ENCODE measurements at places on chromosomes 1 and 21. TPM values are rescaled to one million over a fixed set of nuclear protein-coding genes. Genes with fewer than 3 reads are reported as not detected.

KLF17 gene
- polyA plus RNA-seq = not detected

CR2 gene
- polyA plus RNA-seq = 1.2 TPM

PROX1 gene
- 8.4 TPM for polyA plus RNA-seq

HAO2 gene
- 57.8 TPM for polyA plus RNA-seq

F13B gene
- not detected for polyA plus RNA-seq

- no peak for DNase-seq
Measured at GRCh38 chr1:41762251-41762650, 156.5 kb downstream of the HIVEP3 start.

DNA sequence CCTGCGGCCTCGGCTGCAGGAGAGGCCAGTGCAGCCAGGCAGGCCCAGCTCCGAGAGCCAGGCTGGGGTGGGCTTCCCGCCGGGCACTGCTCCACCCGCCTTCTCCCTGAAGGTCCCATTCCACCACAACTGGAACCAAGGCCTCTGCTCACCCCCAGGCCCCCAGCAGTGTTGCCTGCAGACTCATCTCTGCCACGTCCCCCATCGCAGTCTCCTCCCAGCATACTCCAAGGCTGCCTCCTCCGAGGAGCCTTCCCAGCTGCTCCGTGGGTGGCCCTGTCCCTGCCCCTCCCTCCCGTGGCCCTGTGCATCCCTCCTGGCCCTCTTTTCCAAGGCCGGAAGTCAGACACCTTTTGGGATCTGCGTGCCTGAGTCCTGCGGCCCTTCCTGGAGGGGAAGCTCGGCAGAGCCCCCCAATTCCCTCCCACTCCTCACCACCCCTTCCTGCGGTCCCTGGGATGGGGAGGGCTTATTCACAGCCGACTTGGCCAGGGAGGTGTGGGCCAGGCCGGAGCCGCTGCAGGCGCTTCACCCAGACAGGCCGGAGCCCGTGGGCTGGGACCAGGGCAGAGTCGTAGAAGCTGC lies 47.6 kb downstream of the SLX9 start:
- DNase-seq = no peak

DNA sequence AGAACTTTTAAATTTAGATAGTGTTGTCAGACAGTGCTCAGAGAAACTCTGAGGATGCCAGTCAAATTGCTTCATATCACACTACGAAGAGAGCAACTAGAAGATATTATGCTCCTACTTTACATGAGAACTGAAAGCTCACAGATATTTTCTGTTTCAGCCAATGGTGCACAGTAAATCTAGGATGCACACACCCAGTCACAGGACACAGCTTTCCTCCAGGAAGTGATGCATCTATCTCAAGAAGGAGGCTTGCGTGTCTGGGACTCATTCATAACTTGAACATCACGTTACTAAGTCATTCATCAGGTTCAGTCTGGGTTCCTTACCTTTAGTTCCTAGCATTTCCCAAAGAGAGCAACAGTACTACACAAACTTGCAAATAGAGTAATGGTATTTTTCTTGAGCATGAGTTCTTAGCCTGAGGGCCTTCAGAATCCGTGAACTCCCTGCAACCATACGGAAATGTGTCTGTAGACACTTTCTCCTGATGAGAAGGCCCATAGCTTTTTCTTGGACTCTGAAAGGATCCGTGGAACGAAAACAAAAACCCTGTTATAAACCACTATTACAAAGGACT lies 12.2 kb downstream of the ZNF697 start:
- DNase-seq = no peak

GRCh38 chr1:114235281-114235680 lies 81.6 kb upstream of the SYT6 start:
- no peak for DNase-seq

DNA sequence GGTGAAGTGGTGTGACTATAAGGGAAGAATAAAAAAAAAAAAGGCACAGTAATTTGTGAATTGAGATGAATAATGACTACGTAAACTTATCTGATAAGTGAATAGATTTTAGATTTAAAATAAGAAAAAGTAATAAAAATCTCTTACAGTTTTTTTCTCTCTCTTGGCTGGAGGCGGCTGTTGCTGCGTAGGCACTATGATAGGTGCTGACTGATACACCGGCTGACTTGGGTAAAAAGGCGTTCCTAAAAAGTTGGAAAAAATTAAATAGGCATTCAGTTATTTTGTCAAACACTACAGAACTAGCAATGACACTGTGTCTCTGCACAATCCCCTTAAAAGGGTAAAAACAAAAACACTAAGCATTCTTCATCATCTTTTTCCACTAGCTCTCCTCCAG lies 185.7 kb upstream of the HP1BP3 start:
- DNase-seq = no peak

- no peak for DNase-seq
Measured at GRCh38 chr1:191608367-191608766, 549.9 kb upstream of the RGS18 start.

All from left renal cortex interstitium (tissue), 4 donors.